ENCODE measurements at places on chromosomes 7 and 10. TPM values are rescaled to one million over a fixed set of nuclear protein-coding genes. Genes with fewer than 3 reads are reported as not detected.

- peak; percentile 20 for DNase-seq
These were observed 161.6 kb downstream of the ITGA8 start for GRCh38 chr10:15558136-15558535.

GRCh38 chr10:18240185-18240882 is 100.1 kb downstream of the CACNB2 start:
- DNase-seq = no peak

DNA sequence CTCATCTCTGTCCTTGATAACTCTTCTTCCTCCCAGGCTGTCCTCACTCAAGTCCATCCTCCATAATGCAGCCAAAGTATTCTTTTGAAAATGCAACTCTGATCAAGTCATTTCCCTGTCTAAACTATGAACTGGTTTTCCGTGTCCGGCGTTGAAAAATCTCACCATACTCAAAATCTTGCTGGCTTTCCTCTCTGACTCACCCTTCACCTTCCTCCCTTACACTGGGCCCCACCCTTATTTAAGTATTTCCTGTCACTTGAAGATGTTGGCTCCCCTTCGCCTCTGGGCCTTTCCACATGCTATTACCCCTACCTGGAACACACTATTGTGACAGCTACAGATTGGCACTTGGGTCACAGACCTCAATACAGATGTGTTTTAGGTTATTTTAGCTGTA is 515.6 kb downstream of the INHBA start:
- peak; percentile 28 for DNase-seq

GRCh38 chr7:51090411-51090810 is 226.2 kb downstream of the COBL start:
- no peak for DNase-seq

Gene WEE2
- not detected for total RNA-seq

Gene FAM25G
- not detected for total RNA-seq

Gene FAM185A
- 4.6 TPM for total RNA-seq

Gene SFXN2
- total RNA-seq = 0.98 TPM

Gene EFCAB10
- total RNA-seq = 0.39 TPM
